EL (cell line): ENCODE measurements at places on chromosomes 13 and 19.

DNA sequence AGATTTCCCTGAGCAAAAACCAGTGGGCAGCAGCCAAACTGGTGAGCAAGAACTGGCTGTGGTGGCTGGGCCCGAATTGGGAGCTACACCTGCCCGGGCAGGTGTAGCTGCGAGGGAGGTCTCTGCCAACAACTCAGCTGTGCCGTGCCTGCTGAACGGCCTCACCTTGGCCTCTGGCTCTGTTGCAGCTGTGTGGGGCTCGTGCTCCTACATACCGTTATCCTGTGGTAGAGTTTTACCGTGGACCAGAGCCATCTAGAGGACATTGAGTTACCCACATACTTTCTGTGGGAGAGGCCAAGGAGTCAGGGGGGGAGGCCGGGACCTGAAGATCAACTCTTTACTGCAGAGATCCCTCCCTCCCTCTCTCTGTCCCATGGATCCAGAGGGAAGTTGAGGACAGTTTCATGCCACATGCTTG lies 113.2 kb downstream of the TM9SF2 start:
- DNase-seq = peak; percentile 6

GRCh38 chr19:9848762-9849161 lies 13.6 kb downstream of the PIN1 start:
- DNase-seq = no peak

- DNase-seq = peak; percentile 67
Observed at GRCh38 chr13:99980201-99980823, 1.3 kb upstream of the ZIC2 start.

DNA sequence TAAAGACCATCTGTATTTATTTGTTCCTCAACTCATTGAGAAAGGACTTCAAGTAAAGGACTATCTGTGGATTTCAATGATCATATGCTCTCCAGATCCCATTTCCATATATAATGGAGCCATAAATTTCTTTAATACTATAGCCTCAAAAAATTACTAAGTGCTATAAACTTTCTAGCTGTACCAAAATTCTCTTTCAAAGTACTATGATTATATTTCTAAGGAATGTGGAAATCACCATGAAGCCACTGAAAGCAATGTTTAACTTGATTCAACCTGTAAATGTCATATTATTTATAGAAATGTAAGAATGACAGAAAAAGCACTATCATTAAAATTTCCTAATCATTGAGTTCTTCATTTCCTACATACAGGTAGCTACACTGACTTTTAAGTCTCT lies 20.7 kb downstream of the TBC1D4 start:
- DNase-seq = peak; percentile 16

DNA sequence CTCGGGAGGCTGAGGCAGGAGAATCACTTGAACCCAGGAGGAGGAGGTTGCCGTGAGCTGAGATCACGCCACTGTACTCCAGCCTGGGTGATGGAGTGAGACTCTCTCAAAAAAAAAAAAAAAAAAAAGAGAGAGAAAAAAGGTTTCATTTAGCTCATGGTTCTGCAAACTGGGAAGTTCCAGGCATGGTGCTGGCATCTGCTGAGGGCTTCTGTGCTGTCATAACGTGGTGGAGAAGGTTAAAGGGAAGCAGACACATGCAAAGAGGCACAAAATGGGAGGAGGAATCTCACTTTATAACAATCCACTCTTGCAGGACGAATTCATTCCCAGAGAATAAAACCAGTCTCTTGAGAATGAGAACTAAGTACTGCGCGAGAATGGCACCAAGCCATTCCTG lies 34.9 kb upstream of the SIAH3 start:
- DNase-seq = no peak

DNA sequence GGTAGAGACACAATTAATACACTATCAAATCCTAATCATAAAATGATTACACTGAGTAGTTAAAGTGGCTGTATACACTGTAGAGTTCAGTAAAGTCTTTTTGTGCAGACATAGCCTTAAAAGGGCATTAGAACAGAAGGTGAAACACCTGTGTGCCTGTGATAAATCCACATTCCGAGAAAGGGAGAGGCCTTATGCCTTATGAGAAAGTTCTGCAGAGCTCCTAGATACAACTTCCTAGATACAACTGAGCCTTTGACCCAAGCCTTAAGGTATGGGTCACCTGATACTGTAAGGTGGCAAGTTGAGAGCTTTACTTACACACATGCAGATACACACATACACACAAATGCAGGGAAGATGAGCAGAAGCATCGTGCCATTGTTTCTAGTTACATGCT lies 6.3 kb downstream of the SERP2 start:
- DNase-seq = no peak

- DNase-seq = peak; percentile 65
Observed at GRCh38 chr19:38656171-38656981, 8.9 kb downstream of the ACTN4 start.

DNA sequence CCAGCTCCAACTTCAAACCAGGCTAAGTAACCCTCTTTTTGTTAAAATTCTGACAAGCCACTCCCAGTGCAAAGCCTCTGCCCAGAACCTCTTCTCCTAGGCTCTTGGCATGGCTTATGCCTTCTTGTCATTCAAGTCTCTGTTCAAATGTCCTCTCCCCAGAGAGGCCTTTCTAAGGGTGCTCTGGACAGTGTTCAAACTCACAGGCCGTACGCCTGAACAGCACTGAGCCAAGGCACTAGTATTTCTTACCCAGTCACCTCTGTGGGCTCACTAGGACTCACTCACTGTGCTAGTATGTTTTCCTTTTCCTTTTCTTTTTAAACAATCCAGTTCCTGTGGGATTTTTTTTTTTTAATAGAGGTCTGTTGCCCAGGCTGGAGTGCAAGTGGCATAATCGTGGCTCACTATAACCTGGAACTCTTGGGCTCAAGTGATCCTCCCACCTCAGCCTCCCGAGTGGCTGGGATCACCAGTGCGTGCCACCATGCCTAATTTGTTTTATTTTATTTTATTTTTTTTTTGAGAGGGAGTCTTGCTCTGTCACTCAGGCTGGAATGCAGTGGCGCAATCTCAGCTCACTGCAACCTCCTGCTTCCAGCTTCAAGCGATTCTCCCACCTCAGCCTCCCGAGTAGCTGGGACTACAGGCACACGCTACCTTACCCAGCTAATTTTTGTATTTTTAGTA lies 2.3 kb upstream of the ASF1B start:
- DNase-seq = peak; percentile 61

DNA sequence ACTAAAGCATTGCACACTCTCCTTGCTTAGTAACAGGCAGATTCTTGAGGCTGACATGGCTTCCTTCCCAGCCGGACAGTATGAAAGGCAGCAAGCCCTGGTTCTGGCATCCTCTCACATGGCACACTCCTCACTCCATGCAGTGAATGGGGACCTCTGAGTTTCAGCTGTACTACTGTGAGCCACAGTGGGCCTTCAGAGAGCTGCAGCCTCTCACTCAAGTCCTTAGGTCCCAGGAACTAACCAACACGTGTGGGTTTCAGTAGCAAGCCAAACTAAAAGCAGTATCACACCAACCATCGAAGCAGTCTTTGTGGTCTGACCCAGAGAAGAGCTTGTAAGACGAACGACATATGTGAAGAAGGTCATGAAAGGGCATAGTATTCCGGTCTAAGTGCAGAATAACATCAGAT lies 128.2 kb downstream of the TBC1D4 start:
- DNase-seq = no peak

DNA sequence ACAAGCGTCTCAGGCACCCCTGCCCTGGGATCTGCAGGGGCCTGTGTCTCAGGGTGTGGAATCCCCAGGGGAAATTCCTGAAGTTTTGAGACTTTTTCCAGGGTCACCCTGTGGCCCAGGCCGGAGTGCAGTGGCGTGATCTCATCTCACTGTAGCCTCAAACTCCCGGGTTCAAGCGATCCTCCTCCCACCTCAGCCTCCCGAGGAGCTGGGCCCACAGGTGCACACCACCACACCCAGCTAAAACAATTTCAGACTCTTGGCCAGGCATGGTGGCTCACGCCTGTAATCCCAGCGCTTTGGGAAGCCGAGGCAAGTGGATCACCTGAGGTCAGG lies 4.0 kb downstream of the CAPN12 start:
- peak; percentile 0 for DNase-seq

DNA sequence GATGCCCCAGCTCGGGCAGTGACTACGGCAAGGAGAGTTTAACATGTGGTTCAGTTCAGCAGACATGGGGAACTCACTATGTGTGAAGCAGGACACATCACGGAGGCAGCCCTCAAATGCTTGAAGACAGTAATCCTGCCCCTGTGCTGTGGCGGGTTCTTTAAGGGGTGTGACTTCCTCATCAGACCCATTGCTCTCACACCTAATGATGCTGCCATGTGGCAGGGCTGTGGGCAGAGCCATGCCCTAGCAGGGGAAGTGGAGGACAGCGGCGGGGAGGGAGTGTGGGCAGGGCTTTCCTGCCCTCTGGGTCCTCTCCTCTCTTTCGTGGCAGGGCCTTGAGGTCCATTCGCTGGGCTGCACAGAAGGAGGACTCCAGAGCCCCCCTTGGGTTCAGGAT lies 131.1 kb upstream of the GJB6 start:
- DNase-seq = no peak

DNA sequence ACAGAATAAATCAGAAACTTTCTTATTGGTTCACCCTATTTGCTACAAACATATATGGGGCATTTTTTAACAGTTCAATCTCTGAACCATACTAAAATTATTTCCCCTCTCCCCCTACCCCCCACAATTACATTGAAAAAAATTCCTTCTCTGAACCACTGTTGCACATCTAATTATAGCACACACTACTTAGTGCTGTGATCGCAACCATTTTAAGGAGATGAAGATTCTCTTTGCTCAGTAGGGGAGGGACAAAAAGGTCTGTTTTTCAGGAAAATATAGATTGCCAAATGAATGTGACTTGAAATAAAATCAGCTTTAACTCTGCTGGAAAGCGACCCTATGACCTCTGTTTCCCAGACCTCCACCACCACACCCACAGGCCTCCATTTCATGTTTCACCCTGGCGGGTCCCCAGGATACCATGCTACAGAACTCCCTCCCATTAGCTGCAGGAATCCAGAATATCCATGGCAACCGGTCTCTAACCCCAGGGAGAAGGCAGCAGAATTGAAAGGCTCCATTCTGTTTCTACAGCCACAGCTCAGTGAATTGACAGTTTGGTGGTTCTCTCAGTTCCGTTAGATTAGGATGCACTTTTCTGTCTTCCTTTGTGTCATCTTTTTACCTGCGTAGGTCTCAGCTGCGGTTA lies 286.3 kb downstream of the TBC1D4 start:
- no peak for DNase-seq

DNA sequence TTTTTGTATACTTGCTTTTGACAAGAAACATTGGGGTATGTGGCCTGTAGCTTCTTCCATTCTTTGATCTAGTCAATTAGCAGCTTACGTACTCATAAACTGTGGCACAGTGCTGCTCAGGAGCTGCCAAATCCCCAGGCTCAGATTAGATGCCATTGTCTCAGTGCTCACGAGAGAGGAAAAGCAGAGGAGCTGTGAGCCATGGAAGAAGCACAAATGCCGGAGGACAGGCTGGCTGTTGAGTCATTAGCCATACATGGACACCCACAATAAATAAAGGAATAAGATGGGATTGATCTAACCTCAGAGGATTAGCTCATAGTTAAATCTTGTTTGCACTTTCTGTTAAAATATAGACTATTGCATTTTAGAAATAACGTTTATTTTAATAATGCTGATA lies 121.7 kb downstream of the POSTN start:
- peak; percentile 85 for DNase-seq

DNA sequence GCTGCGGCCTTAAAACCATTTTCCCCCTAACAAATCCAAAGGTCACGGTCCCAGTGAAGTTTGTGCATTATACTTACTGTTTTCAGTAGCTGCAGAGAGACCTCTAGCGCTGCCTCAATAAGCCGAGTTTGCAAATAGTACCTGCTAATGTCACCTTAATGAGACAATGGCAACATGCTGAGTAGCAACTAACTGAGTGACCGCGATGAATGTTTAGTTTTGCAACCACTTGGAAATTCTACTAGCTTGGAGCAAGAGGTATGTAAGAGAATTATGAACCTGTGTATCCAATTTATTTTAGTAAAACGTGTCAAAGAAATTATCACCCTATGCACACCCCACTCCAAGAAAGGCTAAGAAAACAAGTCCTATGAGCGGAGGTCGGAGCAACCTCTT lies 1.2 kb downstream of the KPNA3 start:
- DNase-seq = peak; percentile 18

- peak; percentile 52 for DNase-seq
Observed at GRCh38 chr13:23899555-23899954, 2.3 kb upstream of the C1QTNF9B start.

GRCh38 chr13:73618275-73618865 lies 515.8 kb downstream of the KLF12 start:
- DNase-seq = no peak

GRCh38 chr13:36094478-36094877 lies 36.7 kb downstream of the DCLK1 start:
- no peak for DNase-seq

DNA sequence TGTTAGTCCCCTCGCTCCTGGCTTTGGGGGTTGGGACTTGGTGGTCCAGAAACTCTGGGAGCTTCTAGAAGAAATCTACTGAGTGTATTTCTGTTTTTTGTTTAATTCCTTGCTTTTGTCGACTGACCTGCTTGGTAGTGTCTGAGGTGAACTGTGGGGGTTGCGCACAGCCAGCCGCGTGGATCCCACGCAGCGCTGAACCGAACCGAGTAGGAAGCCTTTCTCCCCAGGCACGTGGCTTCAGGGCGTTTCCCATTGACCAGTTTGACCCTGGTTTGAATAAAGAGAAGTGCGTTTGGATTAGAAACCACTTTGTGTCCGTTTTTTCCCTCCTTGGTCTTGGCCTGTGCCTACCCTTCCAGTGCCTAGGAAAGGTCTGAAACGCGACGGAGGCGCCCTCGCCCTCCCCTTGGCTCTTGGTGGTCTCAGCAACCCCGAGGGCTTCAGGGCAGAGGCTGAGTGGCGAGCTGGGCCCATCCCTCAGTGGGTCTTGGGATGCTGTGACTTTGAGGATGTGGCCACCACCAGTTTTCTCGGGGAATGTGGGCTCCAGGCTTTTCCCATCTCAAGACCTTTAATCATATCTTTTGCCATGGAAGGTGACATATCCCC lies 2.7 kb upstream of the RPS15 start:
- no peak for DNase-seq

DNA sequence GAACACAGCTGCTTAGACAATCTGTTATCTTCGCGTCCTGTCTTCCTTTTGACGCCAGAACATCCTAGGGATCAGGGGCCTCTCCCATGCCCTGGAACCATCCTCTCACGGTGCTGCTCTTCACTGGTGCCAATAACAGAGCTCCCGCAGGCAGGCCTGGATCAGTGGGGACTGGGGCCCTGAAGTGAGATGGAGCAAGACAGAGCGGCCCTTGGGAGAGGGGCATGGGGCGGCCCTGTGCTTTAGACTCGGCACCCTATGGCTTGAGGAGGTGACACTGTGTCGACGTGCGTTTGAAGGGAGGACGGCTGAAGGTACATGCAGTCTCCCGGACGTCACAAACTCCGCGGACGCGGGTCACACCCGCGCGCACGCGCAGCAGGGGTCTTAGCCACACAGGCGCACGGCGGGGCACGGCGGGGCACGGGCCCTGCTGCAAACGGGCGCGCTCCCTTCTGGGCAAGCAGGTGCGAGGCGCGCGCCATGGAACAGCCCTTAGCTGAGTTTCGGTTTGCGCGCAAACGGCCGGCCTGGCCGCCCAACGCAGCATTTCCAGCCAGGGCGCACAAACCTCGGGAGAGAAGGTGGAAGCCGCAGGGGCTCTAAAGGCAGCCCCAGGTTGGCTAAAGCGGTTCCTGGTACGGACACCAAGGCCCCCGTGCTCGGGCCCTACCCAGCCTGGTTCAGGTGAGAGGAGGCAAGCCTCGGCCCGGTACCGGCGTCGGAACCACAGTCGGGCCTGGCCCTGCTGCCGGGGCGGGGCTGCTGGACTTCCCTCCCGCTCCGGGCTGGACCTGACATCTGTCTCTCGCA lies 16.5 kb upstream of the RNF17 start:
- DNase-seq = peak; percentile 8
